ENCODE measurements at places on chromosomes 16 and 17. TPM values are rescaled to one million over a fixed set of nuclear protein-coding genes. Genes with fewer than 3 reads are reported as not detected.

Gene BCL6B
- total RNA-seq: not detected

Gene EVPLL
- not detected for total RNA-seq

Gene MYH2
- not detected for total RNA-seq

Gene HES7
- 3.6 TPM for total RNA-seq

Gene NPLOC4
- total RNA-seq: 98.3 TPM

Gene TPSAB1
- total RNA-seq: 0.27 TPM

Gene FKBP10
- total RNA-seq: 95.5 TPM

Gene HOXB4
- 0.13 TPM for total RNA-seq

Gene TBC1D3E
- not detected for total RNA-seq

Gene CLEC3A
- not detected for total RNA-seq

Gene C16orf86
- 0.14 TPM for total RNA-seq

Gene PIPOX
- total RNA-seq: 0.29 TPM

Gene TNFRSF17
- total RNA-seq: not detected

Gene PPP1R1B
- 0.21 TPM for total RNA-seq

Gene LGALS9B
- total RNA-seq: not detected

Gene SLC2A4
- 0.69 TPM for total RNA-seq

Gene CTRB1
- total RNA-seq: not detected

Gene PRSS8
- total RNA-seq: 1.4 TPM

Gene DPEP1
- 1.5 TPM for total RNA-seq

Gene ZNF423
- total RNA-seq: 0.29 TPM

Gene GPR139
- not detected for total RNA-seq

Gene TMEM100
- 0.07 TPM for total RNA-seq

Gene ZG16
- not detected for total RNA-seq

Gene C16orf54
- not detected for total RNA-seq

Gene FBXO39
- total RNA-seq: 0.05 TPM

Gene KRTAP3-1
- not detected for total RNA-seq

Gene KRT23
- 0.17 TPM for total RNA-seq

Gene SRCIN1
- 2.4 TPM for total RNA-seq

Gene MT1H
- not detected for total RNA-seq

Gene KRTAP3-2
- not detected for total RNA-seq

Gene TP53TG3
- 0.28 TPM for total RNA-seq

Gene OR2C1
- not detected for total RNA-seq

Gene VTN
- 20.2 TPM for total RNA-seq

Gene KRT12
- total RNA-seq: not detected

Gene ASPHD1
- total RNA-seq: 20.2 TPM

Gene PTGES3L
- total RNA-seq: 0.77 TPM

Gene DNAAF8
- 0.94 TPM for total RNA-seq

Gene CYLD
- total RNA-seq: 15.8 TPM

Gene VWA3A
- total RNA-seq: 0.04 TPM

Gene MC1R
- total RNA-seq: 6.2 TPM

Measured in A549 treated with dexamethasone at 1 μM for 4 hours (cell line).